GM23248 (cell line): ENCODE measurements at places on chromosomes 3 and 15.
A peak's percentile ranks its signal among the peaks of the same experiment; 100 is the strongest.

GRCh38 chr15:35481992-35482391 lies 64.0 kb downstream of the DPH6 start:
- peak; percentile 81 for DNase-seq

GRCh38 chr3:150773616-150774192 lies 10.7 kb upstream of the SIAH2 start:
- no peak for DNase-seq

GRCh38 chr3:107847791-107848190 lies 243.0 kb downstream of the CD47 start:
- DNase-seq = no peak

- peak; percentile 32 for DNase-seq
These were observed 558 bp downstream of the DTWD1 start for GRCh38 chr15:49621401-49621811.

GRCh38 chr3:189590223-189590622 lies 41.0 kb upstream of the TP63 start:
- no peak for DNase-seq

GRCh38 chr3:195129644-195130492 lies 141.1 kb downstream of the XXYLT1 start:
- DNase-seq = no peak

- DNase-seq = no peak
These were observed 95.9 kb downstream of the FLNB start for GRCh38 chr3:58104151-58104550.

DNA sequence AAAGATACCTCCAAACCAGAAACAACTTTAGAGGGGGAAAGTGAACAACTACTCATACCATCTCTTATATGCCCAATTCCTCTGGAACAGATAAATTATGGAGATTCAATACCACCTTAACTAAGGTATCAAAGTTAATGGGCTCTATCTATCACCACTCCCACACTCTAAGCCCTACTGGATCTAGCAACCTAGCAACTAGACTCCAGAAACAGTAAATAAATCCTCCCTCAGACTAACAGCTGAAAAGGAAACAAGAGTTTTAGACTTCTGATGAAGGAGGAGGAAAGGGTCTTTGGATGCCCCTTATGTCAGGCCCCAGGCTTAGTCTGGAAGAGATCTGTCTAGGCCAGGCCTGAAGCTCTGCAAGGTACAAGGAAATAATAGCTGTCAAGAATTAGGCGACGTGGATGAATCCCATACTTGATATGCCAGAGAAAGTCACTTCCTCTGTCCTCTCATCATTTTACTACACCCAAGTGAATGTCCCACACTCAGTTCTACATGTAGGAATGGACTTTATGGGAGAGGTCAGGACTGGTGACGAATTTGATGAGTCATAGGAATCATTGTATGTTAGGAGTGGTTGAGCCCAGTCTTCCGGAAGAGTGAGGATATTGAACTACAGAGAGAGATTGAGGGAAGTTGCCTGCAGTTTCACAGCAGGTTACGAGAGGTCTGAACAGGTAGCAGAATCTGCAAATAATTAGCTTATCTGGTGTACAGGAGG lies 113.8 kb downstream of the AKAP13 start:
- peak; percentile 94 for DNase-seq

GRCh38 chr3:184620475-184621119 lies 59.0 kb downstream of the EPHB3 start:
- peak; percentile 70 for DNase-seq

DNA sequence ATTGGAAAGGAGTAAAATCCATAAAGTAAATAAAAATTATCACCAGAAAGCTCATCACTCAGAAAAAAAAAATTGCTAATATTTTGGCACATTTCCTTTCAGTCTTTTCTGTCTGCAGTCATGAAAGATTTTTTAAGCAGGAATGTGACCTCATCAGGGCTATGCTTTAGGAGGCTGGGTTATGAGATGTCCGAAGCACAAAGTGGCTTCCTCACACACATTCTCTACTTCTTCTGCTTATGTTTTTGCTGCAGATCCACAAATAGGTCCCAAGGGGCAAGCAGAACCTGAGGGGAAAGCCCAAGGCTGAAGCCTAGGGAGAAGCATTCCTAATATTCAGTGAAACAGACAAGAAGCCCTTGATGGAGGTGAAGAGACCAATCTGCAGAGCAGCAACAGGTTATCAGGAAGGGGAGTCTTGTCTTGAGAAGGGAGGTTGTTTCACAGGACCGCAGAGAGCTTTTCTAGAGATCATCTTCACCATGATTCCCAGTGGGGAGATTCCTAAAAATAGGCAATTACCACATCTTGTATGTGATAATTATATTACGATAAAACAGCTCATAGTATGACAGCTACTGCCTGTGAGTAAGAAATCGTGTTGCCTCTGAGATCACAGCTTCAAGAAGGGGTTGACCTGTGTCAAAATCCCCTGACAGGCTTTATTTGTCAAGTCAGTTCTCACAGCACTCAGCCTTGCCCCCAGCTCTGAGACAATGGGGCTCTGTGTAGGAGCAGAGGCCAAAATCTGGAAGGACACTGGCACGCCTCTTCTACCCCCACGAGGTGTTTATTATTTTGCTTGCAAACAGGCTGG lies 60.5 kb downstream of the IGF2BP2 start:
- DNase-seq = peak; percentile 81

- peak; percentile 92 for DNase-seq
These were observed 1.1 kb downstream of the ZBTB20 start for GRCh38 chr3:115146032-115146417.

- DNase-seq = no peak
These were observed 60.4 kb downstream of the GPR176 start for GRCh38 chr15:39859636-39860035.

GRCh38 chr15:84034578-84035398 lies 200.8 kb upstream of the GOLGA6L4 start:
- DNase-seq = peak; percentile 4

DNA sequence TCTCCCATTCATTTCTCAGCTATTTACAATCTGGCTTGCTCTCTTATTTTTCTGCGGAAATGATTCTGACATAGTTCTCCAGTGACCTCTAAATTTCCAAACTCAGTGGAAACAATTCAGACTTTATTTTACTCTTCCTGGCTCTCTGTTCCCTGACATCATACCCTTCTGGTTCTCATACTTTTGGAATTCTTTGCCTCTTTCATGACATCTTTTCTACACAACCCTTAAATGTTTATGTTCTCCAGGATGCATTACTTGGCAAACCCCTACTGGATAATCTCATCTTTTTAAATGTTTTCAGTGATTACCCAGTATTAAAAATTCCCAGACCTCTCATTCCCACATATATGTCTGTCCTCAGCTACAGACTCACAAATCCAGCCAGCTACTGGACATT lies 23.9 kb upstream of the PLSCR4 start:
- peak; percentile 89 for DNase-seq

DNA sequence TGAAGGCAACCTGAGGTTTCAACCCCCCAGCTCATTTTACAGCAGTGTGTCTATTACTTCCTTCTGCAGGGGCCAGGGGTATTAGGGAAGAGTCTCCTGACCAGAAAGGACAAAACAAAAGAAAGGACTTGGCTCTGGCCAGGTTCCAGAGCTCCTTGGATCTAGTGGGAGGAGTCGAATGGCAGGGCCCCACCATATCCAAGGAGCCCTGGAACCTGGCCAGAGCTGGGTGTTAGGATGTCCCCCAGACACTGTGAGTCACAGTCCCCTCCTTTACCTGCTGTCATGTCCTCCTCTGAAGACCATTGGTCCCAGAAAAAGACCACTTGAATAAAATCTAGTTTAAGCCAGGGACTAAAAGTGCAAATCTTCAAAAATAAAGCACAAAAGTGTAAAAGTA lies 113.2 kb downstream of the EEFSEC start:
- DNase-seq = no peak

- no peak for DNase-seq
These were observed 23.2 kb upstream of the PARL start for GRCh38 chr3:183907911-183908331.

- DNase-seq = no peak
These were observed 60.3 kb upstream of the CFAP161 start for GRCh38 chr15:81073801-81074200.

- no peak for DNase-seq
These were observed 365 bp upstream of the PDCD6IP start for GRCh38 chr3:33798113-33798417.

- DNase-seq = peak; percentile 65
These were observed 30.7 kb downstream of the MBNL1 start for GRCh38 chr3:152299249-152299976.

GRCh38 chr15:42808913-42809312 lies 72.0 kb upstream of the CDAN1 start:
- no peak for DNase-seq

- DNase-seq = peak; percentile 84
These were observed 520.4 kb upstream of the MDFIC2 start for GRCh38 chr3:70832834-70833205.

DNA sequence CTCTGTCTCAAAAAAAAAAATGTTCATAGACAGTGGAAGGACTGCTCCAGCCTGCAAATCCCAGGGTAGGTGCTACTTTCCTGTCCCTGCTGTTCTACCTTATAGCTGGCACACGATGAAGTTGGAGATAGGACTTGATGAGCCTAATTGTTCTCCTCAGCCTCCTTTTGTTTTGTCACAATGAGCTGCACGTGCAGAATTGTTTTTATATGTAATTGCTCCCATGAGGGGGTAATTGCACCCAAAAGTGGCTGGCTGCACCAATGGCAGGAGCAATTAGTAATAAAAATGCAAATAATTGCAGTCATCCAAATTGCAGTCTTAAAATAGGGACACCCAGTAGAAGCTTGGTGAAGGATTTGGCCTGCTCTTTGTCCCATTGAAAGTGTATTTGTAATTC lies 63.0 kb upstream of the PFN2 start:
- DNase-seq = no peak

GRCh38 chr15:99992611-99993231 lies 259.5 kb upstream of the LYSMD4 start:
- no peak for DNase-seq

GRCh38 chr3:193546129-193546528 lies 8.6 kb downstream of the ATP13A4 start:
- no peak for DNase-seq

GRCh38 chr15:88990185-88990679 lies 77.1 kb upstream of the MFGE8 start:
- no peak for DNase-seq

DNA sequence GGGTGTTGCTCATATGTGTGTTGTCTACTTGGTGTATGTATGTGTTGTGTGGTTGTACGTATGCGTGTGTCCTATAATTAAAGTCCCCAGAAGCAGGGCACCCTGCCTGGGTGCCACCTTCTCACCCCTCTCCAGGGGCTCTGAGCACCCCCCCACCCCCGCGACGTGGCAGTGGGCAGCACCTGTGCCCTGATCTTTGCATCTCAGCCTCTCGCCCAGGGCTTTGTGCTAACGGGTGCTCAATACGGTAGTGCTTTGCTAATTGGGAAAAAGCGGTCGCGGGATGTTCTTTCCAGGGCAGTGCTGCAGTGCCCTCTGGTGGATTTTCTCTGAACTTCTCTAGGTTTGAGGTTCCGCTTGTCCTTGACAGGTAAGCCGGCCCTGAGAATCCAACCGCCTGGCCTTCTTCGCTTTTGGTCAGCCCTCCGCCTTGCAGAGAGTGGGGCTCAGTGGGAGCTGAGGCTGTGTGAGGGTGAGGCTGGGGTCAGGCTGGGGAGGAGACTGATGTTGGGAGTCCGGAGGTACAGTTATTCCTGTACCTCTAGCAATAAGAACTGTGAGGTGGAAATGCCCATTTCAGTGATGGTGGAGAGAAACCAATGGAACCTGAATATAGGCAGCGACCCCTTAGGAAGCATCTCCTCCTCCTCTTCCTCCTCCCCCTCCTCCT lies 17.6 kb upstream of the EPHB3 start:
- DNase-seq = peak; percentile 87
